HCT116 (cell line): ENCODE measurements at places on chromosomes 1 and 21. TPM values are rescaled to one million over a fixed set of nuclear protein-coding genes. Genes with fewer than 3 reads are reported as not detected.

Gene DAB1
- not detected for total RNA-seq

- no peak for DNase-seq
These were observed 106.9 kb upstream of the PTGFR start for GRCh38 chr1:78383923-78384322.

- DNase-seq, result no peak
These were observed 56.7 kb downstream of the H3-3A start for GRCh38 chr1:226119169-226119568.

DNA sequence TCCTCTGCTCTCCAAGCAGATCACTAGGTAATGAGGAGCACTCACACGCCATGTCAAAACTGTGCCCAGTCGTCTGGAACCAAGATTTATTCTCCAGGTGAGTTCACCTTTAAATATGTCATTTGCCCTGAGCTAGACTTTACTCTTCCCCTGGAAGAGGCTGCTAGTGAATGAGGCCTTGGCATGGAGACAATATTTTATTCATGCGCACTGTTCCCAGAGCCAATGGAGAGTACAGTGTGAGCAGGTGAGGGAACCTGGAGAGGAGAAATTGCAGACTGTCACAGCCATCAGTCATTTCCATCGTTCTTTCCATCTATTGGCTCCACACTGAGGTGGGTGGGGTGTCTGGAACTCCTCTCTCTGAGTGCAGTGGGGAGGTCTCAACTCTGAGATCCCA lies 333.6 kb downstream of the KCNH1 start:
- DNase-seq, result no peak
